8988T (cell line): ENCODE measurements at places on chromosomes 5 and 9.

GRCh38 chr9:99239341-99240060 lies 17.4 kb downstream of the SEC61B start:
- no peak for DNase-seq

DNA sequence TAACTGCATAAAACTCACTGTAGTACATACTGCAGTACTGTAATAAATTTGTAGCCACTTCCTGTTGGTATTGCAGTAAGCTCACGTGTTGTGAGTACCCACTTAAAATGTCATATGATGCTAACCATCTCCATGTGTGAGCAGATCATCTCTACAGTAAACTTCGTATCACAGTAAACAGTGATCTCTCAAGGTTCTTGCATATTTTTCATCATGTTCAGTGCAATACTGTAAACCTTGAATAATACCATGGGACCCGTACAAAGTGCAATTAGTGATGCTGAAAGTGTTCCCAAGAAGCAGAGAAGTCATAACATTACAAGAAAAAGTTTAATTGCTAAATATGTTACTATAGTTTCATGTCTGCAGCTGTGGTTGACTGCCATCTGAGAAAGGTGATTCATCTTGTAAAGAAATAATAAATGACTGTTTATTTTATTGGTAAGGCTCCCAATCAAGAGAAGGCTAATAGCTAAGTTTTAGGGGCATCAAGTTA lies 253.8 kb upstream of the POU5F2 start:
- no peak for DNase-seq

DNA sequence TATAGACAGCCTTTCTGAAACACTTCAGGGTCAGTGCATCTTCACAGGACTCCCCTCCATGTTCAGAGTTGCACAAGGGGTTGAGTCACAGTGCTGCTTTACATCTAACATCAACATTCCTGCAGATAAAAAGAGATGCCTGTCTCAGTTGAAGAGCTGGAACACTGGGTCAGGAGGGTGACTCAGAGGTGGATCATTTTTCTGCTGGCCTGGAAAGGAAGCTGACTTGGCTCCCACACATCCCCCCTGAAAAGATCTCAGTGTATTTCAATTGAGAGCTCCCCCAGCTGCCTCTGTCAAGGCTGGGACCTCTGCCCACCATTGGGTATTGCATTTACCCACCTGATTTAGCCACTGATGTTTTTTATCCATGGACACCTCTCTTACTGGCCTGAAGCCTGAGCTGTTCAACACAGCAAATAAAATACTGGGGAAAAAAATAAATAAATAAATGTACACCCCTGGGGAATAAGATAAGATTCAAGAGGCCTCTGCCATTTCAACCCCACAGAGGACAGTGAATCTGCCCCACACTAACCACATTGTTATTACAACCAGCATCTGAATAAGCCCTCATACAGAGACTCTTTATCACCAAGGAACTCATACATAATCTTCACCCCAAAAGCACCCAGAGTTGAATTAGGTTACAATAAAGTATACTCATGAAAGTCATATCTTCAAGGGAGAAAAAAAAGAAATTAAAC lies 716.4 kb downstream of the SEMA5A start:
- peak; percentile 61 for DNase-seq

DNA sequence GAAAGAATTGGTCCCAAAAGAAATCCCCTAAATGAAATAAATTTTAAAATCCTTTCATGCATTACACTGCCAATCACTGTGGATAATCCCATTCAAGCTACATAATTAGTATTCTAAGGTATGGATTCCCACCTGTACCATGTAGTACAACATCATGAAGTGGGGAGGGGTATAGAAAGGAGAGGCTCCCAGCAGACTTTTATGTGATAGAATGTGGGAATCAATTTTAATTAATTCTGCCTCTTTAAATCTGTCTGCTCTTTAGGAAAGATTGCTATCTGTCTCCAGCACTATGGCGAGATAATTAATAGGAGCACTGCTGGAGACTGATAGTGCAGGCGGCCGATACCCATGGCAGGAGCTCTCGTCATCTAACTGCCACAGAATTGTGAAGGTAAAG lies 95.4 kb downstream of the CDH12 start:
- no peak for DNase-seq
